ENCODE measurements at places on chromosomes 11 and 22.
A peak's percentile ranks its signal among the peaks of the same experiment; 100 is the strongest.

DNA sequence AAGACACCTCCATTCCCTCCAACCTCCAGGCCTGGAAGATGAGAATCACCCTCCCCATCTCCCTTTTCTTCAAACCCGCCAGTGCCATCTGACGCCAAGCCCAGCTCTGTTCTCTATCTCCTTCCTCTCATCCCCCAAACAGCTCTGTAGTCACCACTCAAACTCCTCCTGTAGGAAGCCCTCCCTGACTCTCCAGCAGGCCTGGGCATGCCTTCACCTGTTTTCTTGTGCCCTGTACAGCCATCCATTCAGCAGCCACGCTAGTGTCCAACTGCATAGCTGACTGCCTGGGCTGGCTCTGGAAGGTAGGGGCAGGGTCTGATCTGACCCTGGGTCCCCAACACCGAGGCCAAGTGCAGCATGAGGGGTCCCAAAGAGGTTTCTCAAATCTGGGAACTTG is 25.0 kb downstream of the GDPD5 start:
- no peak for DNase-seq

GRCh38 chr22:39543095-39543494 is 10.5 kb upstream of the RPS19BP1 start:
- no peak for DNase-seq

DNA sequence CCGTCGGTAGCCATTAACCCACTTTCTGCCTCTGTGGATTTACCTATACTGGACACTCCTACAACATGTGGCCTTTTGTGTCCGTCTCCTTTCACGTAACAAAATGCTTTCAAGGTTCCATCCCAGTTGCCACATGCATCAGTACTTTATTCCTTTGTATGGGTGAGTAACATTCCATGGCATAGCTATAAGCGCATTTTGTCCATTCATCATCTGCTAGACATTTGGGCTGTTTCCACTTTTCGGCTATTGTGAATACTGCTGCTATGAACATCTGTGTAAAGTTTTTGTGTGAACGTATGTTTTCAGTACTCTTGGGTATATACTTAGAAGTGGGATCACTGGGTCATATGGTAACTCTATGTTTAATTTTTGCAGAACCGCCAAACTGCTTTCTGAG is 257.2 kb downstream of the ST3GAL4 start:
- DNase-seq = no peak

DNA sequence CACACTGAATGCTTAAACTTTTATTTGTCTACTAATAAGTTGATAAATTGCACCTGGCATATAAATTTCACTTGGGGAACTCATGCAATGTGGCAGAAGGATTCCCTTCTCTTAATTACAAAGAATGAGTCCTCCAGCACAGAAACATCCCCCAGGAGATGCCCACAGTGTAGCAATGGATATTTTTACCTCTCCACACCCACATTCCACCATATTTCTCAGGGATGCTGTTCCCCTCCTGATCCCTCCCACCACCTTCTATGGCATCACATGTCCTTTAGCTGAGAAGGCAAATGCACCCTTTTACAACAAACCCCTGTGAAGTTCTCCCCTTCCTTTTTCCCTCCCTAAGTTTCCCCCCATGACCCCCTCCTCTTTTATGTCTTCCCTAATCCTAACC is 56.1 kb upstream of the UBASH3B start:
- no peak for DNase-seq

- DNase-seq = no peak
These were observed 25.8 kb downstream of the MUC6 start for GRCh38 chr11:1010551-1011319.

- peak; percentile 48 for DNase-seq
These were observed 117.2 kb upstream of the TIMP3 start for GRCh38 chr22:32684148-32684821.

GRCh38 chr11:33669598-33670249 is 30.9 kb downstream of the C11orf91 start:
- DNase-seq = no peak

DNA sequence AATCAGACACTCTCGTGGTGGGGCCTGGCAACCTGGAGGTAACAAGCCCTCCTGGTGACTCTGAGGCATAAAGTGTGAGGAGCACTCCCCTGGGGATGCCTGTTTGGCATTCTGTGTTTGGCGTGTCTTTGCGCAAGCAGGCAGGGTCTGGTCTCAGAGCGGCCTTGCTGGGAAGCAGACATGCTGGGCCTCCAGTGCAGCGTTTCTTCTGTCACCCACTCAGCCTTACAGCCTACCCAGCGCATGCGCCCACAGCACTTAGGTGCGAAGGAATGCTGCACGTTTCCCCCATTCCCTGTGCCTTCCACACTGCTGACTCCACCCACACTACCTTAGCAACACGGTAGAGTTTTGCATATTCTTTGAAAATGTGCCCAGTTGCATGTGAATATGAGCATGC is 7.4 kb upstream of the CXCR5 start:
- DNase-seq = no peak

DNA sequence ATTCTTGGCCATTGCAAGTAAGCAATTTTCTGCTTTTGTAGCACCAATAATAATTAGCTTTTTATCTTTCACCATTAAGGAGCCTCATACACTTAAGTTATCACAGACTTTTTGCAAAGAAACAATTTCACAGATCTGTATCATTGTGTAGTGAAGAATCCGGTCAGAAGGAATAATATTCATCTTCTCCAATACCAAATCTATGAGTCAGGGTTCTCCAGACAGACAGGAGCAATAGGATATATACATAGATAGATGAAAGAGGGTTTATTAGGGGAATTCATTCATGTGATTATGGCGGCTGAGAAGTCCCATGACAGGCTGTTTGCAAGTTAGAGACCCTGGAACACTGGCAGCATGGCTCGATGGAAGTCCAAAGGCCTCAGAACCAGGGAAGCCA is 82.9 kb upstream of the UBASH3B start:
- DNase-seq = no peak

DNA sequence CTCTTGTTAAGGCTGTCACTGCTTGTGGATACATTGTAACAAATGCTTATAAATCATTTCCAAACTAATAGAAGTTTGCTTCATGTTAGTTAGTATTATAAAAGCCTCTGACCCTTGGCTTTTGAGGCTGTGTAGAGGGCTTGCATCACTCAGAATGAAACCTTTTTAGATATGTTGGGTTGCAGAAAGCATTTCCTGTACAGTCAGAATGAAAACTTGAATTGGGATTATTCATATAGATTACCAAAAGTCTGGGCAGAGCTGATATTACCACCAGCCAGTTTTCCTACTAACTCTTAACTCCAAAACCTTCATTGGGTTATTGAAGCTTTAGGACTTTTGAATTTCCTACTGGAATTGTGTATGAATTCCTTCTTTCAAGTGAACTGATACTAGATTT is 12.0 kb downstream of the KMT2A start:
- no peak for DNase-seq

- DNase-seq = peak; percentile 89
These were observed 24.7 kb downstream of the PLEKHA7 start for GRCh38 chr11:16989554-16989953.

- DNase-seq = no peak
These were observed 95.2 kb downstream of the ABTB2 start for GRCh38 chr11:34262531-34263081.

- no peak for DNase-seq
These were observed 38.4 kb downstream of the KCNC1 start for GRCh38 chr11:17772704-17773600.

DNA sequence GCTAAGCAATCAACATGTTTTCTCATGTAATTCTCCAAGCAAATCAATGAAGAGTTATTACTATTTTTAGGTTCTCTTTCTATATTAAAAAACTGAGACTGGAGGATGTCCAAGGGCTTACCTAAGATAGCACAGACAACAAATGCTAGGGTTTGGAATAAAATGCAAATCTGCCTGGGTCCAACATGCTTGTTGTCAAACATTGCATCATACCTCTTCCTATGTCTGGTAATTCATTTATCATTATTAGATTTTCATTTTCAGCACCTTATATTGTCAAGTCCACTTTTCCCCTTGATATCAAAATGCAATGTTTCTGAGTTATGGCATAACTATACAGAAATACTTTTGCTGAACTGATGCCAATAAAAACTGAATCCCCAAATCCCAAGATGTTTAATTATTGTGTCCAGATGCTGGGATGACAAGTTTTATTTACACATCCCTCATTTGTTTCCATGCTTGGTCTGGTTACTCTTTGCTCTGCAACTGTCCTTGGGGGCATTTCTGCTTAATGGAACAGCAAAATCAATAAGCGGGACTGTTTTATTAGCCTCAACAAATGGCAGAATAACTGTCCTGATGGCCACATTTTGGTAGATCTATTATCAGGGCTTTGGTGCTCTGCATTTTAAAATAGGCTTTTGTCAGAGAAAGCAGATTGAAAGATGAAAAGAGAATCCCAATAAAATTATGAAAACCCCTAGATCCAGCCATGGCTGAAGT is 86.0 kb downstream of the C11orf87 start:
- DNase-seq = no peak

Data from NCI-H1105 treated with DMSO at 0.1 percent for 48 hours (cell line).